ENCODE measurements at places on chromosomes 1 and 21. TPM values are rescaled to one million over a fixed set of nuclear protein-coding genes. Genes with fewer than 3 reads are reported as not detected.

The FMOD gene
- 5.9 TPM for total RNA-seq

The CCDC27 gene
- not detected for total RNA-seq

The AIM2 gene
- total RNA-seq = 0.59 TPM

The FLG2 gene
- total RNA-seq = not detected

The XCL1 gene
- not detected for total RNA-seq

The PRDM16 gene
- 6.5 TPM for total RNA-seq

The SLC19A1 gene
- total RNA-seq = 3.2 TPM

The FRRS1 gene
- 23.2 TPM for total RNA-seq

The F13B gene
- under 0.01 TPM for total RNA-seq

The OR2T34 gene
- not detected for total RNA-seq

The PADI2 gene
- total RNA-seq = under 0.01 TPM

The CYP4Z1 gene
- not detected for total RNA-seq

The HORMAD1 gene
- total RNA-seq = 0.59 TPM

The DENND2D gene
- 4.7 TPM for total RNA-seq

The C1orf56 gene
- 4.4 TPM for total RNA-seq

The KCNN3 gene
- under 0.01 TPM for total RNA-seq

The RNF207 gene
- total RNA-seq = 42.7 TPM

The PLA2G2C gene
- total RNA-seq = not detected

The S100A2 gene
- total RNA-seq = 1.8 TPM

The CELA3B gene
- not detected for total RNA-seq

The AUNIP gene
- 0.88 TPM for total RNA-seq

The KANK4 gene
- under 0.01 TPM for total RNA-seq

The TRIM67 gene
- total RNA-seq = 0.29 TPM

The ZMYND12 gene
- 0.88 TPM for total RNA-seq

The HLCS gene
- total RNA-seq = 59.7 TPM

The FCAMR gene
- not detected for total RNA-seq

The DRAXIN gene
- under 0.01 TPM for total RNA-seq

The LRRN2 gene
- total RNA-seq = not detected

The C1orf141 gene
- total RNA-seq = not detected

The PTGS2 gene
- 3.3 TPM for total RNA-seq

The RNU1-2 gene
- total RNA-seq = under 0.01 TPM

The NIBAN1 gene
- total RNA-seq = 53.6 TPM

The RPS8 gene
- total RNA-seq = 1,174 TPM

The CCDC181 gene
- 0.29 TPM for total RNA-seq

The PCNX2 gene
- 68.4 TPM for total RNA-seq

The S100A1 gene
- total RNA-seq = 0.29 TPM

The NKAIN1 gene
- total RNA-seq = not detected

The SAMD13 gene
- under 0.01 TPM for total RNA-seq

The EFNA3 gene
- total RNA-seq = 2.1 TPM

The LIPI gene
- not detected for total RNA-seq

The SPRR5 gene
- total RNA-seq = not detected

All from osteoblast (primary cell).